ENCODE measurements at places on chromosomes 12 and 14.

DNA sequence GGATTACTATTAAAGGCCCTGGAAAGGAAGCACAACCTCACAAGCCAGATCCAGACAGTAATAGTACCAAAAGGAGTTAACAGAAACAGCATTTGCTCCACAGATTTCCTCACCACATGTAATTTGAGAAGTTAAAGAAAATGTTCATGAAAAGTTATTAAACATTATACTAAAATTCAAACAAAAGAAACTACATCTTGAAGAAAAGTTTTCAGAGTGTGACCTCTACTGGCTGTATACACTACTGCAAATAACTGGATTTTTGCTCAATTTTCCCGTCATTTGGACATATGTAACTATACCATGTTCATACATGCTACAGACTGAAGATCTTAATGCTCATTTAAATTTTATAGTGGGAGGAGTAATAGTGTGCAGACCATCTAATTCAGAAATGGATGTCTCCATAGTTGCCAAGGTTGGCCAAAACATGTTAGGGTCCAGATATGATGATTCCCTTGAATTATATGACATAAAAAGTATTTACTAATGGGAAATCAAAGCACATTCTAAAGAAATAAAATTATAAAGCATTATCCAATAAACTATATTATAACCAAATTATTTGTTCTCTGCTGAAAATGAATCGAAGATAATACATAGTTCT, 5.6 kb downstream of the KRR1 start:
- no peak for DNase-seq

DNA sequence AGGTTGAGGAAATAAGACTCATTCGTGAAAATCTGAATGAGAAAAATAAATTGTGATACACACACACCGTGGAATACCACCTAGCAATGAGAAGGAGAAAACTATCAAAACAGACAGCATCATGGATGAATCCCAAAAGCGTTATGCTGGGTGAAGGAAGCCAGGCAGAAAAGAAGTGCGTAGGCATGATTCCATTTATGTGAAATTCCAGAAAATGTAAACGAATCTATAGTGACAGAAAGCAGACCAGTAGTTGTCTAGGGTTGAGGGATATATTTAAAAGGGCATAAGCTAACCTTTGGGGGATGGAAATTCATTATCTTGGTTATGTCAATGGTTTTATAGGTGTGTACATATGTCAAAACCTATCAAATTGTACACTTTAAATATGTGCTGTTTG, 42.5 kb upstream of the ANO2 start:
- DNase-seq, result no peak

- DNase-seq, result no peak
Measured at GRCh38 chr12:93653079-93653478, 24.1 kb upstream of the CRADD start.

GRCh38 chr12:63470161-63470560, 198.1 kb downstream of the DPY19L2 start:
- DNase-seq, result no peak

DNA sequence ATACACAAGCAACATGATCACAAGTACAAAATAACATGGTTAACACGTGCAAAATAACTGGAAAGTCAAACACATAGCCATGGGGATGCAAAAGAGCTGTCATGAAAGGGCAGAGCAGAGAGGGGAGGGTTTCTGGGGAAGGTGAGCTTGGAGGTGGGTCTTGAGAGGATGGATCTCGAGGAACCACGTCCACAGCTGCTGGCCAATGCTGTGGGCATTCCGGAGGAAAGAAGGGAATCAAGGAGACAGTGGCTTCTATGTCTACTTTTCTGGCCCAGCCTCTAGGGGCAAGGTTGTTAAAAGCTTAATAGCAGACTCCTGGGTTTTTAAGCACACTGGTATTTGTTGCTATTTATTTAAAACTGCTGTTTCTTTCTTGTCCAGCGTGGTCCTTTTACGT, 8.4 kb upstream of the MYH7 start:
- no peak for DNase-seq
